ENCODE measurements at places on chromosomes 2 and 18.

DNA sequence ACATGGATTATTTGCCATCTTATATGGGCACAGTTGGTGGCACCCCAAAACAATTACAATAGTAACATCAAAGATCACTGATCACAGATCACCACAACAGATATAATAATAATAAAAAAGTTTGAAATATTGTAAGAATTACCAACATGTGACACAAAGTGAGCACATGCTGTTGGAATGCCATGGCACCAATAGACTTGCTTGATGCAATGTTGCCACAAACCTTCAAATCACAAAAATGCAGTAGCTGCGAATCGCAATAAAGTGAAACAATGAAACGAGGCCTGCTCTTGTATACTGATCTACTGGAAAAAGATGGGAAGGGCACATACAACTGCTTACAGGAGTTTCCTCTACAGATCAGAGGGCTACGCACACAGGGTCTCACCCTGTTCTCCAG, 32.2 kb upstream of the AMMECR1L start:
- no peak for DNase-seq

DNA sequence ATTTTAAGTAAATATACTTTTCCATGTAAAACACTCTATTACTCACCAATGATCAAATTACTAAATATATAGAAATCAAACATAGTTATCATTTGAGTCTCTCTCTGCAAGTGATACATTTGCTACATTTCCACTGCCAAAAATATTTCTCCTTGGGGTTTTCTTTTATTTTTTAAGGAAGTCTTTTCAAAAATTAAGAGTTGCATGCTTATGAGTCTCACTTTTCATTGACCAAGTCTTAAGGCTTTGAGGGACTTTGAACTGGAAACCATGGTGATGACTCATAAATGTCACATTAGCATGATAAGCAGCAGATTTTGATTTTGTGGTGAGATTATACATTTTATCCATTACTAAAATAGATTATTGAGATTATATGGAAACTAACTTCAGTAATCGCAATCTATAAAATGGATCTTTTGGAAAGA, 152.9 kb downstream of the FAM124B start:
- no peak for DNase-seq

GRCh38 chr2:136128905-136129304, 11.0 kb upstream of the CXCR4 start:
- DNase-seq, result no peak

- DNase-seq, result no peak
Measured at GRCh38 chr2:170446078-170446477, 268.1 kb downstream of the MYO3B start.

DNA sequence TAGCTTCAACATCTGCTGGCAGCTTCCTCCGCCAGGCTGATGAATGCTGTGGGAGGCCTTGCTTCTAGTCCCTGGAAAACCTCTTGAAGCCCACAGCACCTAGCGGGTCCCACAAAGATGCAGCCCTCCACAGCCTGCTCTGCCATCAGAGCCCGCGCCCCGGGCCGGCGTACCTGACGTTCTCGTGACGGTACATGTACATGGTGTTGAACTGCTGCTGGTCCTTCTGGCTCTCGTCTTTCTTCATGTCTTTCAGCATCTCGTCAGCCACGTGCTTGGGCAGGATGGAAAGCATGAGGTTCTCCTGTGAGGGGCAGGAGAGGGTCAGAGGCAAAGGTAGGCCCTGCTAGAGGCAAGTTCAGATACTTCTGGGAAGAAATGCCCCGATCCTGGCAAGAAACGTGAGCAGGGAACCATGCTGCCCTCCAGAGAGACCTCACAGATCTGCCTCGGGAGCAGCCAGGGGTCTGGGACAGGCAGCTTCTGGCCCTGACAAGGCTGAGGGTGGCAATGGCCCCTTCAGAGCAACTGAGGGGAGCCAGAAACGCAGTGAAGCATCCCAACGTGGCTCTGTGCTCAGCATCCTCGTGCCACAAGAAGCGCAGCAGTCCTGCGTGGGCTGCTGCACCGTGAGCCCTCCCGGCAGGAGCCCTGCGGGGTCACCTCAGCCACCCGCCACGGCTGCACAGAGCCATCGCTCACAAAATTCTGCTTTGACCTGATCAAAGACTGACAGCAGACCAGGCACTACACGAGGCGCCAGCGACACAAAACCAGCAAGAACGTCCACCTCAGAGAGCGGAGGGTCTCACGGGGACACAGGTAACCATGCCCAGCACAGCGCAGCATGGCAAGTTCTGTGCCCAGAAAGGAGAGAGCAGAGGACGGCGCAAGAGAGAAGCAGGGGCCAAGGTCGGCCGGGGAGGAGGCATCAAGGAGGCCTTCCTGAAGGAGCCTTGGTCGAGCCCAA, 49.1 kb downstream of the CENPO start:
- DNase-seq, result no peak

All from NCI-H187 (cell line).